Spinal cord (tissue), 10 donors: ENCODE measurements at places on chromosomes 5 and 9. TPM values are rescaled to one million over a fixed set of nuclear protein-coding genes. Genes with fewer than 3 reads are reported as not detected.

DNA sequence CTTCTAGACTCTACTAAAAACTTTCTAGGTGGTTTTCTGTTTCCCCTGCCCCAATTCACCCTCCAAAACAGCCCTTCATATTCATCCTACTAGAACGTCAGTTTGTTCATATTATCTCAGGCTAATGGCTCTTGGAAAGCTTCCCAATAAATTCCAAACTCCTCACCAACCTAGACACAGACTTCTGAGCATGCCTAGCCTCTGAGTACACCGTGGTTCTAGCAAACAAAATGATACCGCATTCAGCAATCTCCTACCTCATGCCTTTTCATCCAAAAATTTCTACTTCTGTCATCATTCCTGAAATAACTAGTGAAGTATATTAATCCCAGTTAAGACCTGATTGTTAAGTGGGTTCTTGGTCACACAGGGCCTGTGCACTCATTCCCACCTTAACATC lies 46.5 kb upstream of the NR5A1 start:
- H3K36me3 ChIP-seq, result no peaks in the 10 kb centered on the region
- no peaks in the 10 kb centered on the region for H3K27me3 ChIP-seq
- no peak overlapping the region for H3K4me3 ChIP-seq

- peaks cover 8% of the 10 kb centered on the region for H3K4me1 ChIP-seq
- H3K27ac ChIP-seq, result no peak overlapping the region
- H3K27me3 ChIP-seq, result no peaks in the 10 kb centered on the region
- no peak for DNase-seq
These were observed 35.0 kb downstream of the FGF1 start for GRCh38 chr5:142650881-142651280.

DNA sequence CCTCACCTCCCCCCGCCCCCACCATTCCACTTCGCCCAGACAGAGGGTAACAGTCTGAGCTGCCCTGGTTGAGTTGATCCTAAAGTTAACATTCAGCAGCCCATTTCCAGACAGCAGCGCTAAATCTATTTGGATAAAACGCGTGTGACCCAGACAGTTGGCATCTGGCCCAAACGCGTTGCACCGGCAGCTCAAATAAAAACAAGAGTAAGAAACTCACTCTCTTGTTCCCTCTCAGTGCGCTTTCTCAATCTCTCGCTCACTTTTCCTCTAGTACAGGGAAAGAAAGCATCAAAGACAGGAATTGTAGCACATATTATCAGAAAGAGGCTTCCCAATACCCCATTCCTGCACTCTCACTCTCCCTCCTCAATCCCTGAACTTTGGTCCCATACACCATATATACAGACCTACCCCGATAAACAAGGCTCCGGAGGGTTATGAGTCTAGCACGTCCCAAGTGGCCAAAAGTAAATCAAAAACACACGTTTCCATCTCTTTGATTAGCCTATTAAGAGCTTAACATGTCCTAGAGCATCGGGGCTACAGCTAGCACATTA lies 1.3 kb downstream of the ADAMTS6 start:
- peaks cover 6% of the 10 kb centered on the region for H3K4me1 ChIP-seq
- no peaks in the 10 kb centered on the region for H3K36me3 ChIP-seq
- peak; percentile 57 for DNase-seq
- H3K27me3 ChIP-seq, result no peaks in the 10 kb centered on the region
- peak overlapping the region; percentile 96 for H3K27ac ChIP-seq

DNA sequence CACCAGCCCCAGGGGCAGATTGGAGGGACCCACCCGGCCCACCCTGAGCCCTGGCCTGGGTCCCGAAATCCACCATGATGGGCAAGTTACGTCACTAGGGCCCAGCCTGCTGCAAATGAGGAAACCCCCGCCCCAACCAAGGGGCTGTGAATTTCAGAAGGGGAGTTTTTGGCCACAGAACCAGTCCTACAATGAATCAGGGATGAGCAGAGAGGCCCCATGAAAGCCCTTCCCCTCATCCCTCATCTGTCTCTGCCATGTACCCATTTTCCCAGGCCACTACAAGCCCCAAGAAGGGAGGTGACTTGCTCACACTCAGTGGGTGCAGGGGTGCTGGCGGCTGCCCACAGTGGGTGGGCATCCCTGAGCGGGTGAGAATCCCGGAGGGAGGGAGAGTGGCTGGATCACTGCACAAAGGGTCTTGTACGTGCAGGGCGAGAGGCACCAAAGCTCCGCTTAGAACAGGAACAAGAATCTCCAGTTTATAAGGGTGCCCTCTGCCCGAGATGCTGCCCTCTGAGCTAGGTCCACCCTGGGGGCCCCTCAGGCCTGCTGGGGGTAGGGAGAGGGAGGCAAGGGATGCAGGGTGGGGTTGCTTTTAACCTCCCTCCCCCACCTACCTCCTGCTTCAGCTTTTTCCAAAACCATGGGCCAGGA lies 10.4 kb upstream of the TCF7 start:
- no peak for DNase-seq
- no peak overlapping the region for H3K27ac ChIP-seq
- H3K4me1 ChIP-seq, result peaks cover 37% of the 10 kb centered on the region
- peaks cover 2% of the 10 kb centered on the region for H3K27me3 ChIP-seq
- no peaks in the 10 kb centered on the region for H3K36me3 ChIP-seq

DNA sequence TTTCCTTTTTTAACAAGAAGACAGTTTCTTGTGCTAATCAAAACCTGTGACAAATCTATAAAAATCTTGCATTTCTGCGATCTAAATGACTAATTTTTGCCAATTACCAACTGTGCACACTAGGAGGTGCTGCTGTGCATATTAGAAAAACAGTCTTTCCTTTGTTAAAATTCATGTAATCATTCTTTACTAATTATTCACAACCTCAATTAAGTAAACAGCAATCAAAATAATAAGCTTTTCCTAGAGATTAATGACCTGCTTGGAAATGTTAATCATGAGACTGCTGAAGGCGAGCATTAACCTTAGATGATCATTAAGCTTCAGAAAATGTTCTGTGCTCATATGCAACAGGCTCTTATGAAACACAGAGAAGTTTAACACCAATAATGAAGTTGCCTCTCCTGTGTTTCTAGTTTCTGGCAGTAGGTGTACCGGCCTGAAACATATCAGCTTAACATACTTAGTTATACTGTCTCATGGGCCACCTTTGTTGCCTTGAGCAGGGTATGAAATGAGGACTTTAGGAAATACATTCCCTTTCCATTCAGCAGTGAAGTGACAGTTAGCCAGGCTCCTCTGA lies 17.7 kb downstream of the RFESD start:
- no peaks in the 10 kb centered on the region for H3K36me3 ChIP-seq
- H3K27me3 ChIP-seq, result no peaks in the 10 kb centered on the region
- no peaks in the 10 kb centered on the region for H3K4me1 ChIP-seq
- H3K4me3 ChIP-seq, result no peak overlapping the region

DNA sequence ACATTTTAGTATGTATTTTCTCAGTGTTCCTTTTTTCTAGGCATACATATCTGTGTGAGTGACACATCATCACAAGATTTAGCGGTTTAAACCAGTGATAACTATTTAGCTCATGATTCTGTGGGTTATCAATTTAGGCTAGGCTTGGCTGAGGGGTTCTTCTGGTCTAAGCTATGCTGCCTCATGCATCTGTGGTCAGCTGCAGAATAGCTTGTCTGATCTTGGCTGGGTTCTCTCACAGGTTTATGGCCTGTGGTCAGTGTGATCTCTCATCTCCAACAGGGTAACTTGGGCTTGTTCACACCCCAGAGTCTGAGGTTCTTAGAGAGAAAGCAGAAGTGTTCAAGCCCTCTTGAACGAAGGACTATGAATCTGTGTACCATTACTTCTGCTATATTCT lies 363.3 kb downstream of the KDM4C start:
- no peak for DNase-seq
- H3K27ac ChIP-seq, result no peak overlapping the region
- H3K36me3 ChIP-seq, result no peaks in the 10 kb centered on the region
- no peaks in the 10 kb centered on the region for H3K4me1 ChIP-seq

DNA sequence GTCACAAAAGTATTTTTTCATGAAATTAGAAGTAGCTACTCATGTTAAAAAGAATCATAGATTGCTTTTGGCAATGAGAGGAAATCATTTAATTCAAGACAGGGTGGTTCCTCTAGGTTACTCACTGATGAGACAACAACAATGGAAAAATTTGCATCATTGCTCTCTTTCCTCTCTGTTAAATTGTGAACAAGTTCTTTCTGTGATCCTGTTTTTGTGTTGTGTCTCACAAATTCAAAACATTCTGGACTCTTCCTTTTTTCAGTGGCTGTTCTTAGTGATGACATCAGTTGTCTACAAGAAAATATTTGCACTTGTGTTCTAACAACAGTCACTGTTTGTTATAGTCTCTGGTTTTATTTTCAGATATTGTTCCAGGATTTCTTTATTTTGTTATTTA lies 95.3 kb downstream of the XRCC4 start:
- H3K4me1 ChIP-seq, result no peaks in the 10 kb centered on the region
- no peak overlapping the region for H3K27ac ChIP-seq
- no peaks in the 10 kb centered on the region for H3K27me3 ChIP-seq
- no peaks in the 10 kb centered on the region for H3K36me3 ChIP-seq
- no peak for DNase-seq
- H3K4me3 ChIP-seq, result no peak overlapping the region

DNA sequence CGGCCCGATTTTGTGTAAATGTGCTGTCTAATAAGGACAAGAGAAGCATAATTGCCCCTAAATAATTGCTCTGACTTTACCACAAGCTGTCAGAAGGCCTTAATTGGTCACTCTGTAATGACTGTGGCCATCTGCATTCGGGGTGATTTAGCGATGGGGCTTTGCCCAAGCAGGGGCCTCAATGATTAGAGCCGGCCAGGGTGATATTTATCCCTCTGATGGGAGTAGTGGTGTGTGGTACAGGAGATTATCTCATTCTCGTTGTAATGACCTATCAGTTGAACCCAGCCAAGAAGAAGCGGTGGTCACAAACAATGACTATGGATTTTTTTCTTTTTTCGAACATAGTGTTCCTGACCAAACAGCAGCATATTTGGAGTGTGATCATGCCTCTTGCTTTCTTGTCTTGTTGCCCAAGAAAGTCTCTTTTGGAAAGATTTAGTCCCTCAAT lies 72.0 kb upstream of the SAP30L start:
- H3K27ac ChIP-seq, result no peak overlapping the region
- H3K27me3 ChIP-seq, result peaks cover 4% of the 10 kb centered on the region
- DNase-seq, result peak; percentile 49
- peaks cover 9% of the 10 kb centered on the region for H3K4me1 ChIP-seq
- H3K4me3 ChIP-seq, result no peak overlapping the region
- H3K36me3 ChIP-seq, result no peaks in the 10 kb centered on the region

DNA sequence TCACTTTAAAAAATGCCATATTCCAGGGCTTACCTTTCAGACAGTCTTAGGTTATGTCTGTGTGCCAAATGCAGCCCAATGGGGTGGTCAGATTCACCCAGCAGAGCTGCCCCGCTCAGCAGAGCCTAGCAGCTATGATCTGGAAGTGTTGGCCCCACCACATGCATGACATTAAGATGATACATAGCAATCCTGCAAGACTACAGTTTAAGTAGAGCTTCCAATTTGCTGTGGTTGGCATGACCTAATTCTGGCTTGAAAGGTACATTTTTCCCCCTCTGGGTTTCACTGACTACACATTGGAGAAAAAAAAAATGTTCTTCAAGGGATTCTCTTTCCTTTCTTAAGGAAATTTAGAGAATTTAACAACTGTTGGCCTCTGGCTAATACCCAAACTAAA lies 22.5 kb downstream of the MEF2C start:
- DNase-seq, result no peak
- no peak overlapping the region for H3K4me3 ChIP-seq
- H3K36me3 ChIP-seq, result no peaks in the 10 kb centered on the region
- no peaks in the 10 kb centered on the region for H3K27me3 ChIP-seq
- H3K4me1 ChIP-seq, result no peaks in the 10 kb centered on the region

GRCh38 chr9:18566121-18566520 lies 92.2 kb downstream of the ADAMTSL1 start:
- no peaks in the 10 kb centered on the region for H3K36me3 ChIP-seq
- H3K27me3 ChIP-seq, result no peaks in the 10 kb centered on the region
- H3K4me1 ChIP-seq, result no peaks in the 10 kb centered on the region
- DNase-seq, result no peak
- H3K27ac ChIP-seq, result no peak overlapping the region
- no peak overlapping the region for H3K4me3 ChIP-seq

DNA sequence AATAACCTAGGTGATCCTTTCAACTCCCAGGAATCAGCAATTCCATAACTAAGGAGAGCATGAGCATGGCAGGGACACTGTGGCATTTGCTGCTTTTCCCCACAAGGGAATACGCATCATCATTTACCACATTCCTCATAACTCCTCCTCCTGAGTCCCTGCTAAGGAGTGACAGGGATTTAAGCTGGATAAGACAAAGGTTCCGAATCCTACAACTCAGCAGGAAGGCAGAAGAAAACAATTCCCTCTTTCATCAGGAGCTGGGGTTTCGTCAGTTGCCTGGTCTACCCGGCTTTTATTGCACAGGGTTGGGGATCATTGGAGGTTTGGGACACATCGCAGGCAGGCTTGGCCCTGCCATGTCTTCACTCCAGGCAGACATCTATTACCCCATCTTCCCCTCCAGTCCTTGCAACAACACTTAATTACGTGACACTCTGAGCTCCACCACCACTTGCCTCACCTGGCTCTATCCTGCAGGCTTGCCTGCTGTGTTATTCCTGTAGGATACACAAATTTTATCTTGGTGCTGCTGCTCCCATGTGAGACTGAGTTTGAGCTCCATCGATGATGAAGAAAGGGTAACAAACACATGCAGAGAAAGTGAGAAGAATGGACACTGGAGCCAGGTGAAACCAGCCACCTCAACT lies 563.0 kb upstream of the KLF4 start:
- peak overlapping the region; percentile 22 for H3K27ac ChIP-seq
- H3K36me3 ChIP-seq, result no peaks in the 10 kb centered on the region
- no peak overlapping the region for H3K4me3 ChIP-seq
- DNase-seq, result no peak

GRCh38 chr5:157175071-157175612 lies 5.5 kb upstream of the ITK start:
- no peak for DNase-seq
- no peak overlapping the region for H3K4me3 ChIP-seq
- H3K36me3 ChIP-seq, result no peaks in the 10 kb centered on the region
- H3K27me3 ChIP-seq, result no peaks in the 10 kb centered on the region
- H3K27ac ChIP-seq, result no peak overlapping the region
- H3K4me1 ChIP-seq, result no peaks in the 10 kb centered on the region

- H3K4me3 ChIP-seq, result no peak overlapping the region
- no peak for DNase-seq
These were observed 373.3 kb upstream of the KLF4 start for GRCh38 chr9:107862881-107863280.

DAB2 gene
- 68.0 TPM for total RNA-seq

PLPPR1 gene
- 120 TPM for total RNA-seq

NIPAL4 gene
- 1.1 TPM for total RNA-seq
